GM23338 (cell line): ENCODE measurements at places on chromosomes 6 and 20. TPM values are rescaled to one million over a fixed set of nuclear protein-coding genes. Genes with fewer than 3 reads are reported as not detected.

GRCh38 chr20:15060265-15061060 lies 723.1 kb upstream of the FLRT3 start:
- DNase-seq: no peak

- no peak for DNase-seq
Observed at GRCh38 chr6:2976060-2976459, 4.7 kb upstream of the SERPINB6 start.

ABT1 gene
- 25.7 and 28.9 TPM in 2 replicates for total RNA-seq

GRCh38 chr20:50366270-50367103 lies 143.7 kb upstream of the PTPN1 start:
- no peak for DNase-seq

GRCh38 chr20:48638546-48638945 lies 189.3 kb downstream of the PREX1 start:
- DNase-seq: no peak

- no peak for DNase-seq
Observed at GRCh38 chr6:22146931-22147701, 149.7 kb downstream of the PRL start.

DNA sequence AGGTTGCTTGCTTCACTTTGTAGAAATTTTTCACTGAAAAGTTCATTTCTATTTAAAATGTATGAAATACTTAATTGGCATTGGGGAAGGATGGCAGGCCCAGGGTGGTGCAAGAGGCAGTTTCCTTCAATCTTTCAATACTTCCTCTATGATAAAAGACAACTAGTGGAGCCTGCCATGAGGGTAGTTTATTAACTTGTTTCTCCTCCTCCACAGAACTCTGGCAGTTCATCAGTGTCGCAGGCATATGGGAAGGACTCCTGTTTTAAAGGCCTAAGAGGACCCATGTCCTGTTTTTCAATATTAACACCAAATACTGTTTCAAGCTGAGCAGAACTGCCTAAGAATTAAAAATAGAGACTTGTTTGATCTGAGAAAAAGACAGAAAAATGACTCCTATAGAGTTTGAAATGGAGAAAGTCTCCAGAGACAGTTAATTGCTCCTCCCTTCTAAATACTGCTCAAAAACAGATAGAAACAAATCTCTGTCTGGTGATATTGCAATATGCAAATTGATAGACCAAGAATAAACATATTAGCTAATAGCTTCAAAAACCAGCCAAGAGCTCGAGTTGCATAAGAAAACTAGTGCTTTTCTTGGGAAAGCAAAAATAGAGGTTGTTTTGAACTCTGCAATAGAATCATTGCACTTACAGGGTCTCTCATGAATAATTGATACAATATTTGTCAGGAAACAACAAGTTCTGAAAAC lies 665.7 kb upstream of the SLC35B3 start:
- no peak for DNase-seq

- no peak for DNase-seq
Observed at GRCh38 chr6:74891349-74891831, 314.5 kb downstream of the COL12A1 start.

EFCAB8 gene
- 0.35 TPM in 1 of 2 replicates, not detected in the other for total RNA-seq

- DNase-seq: no peak
Observed at GRCh38 chr6:165799391-165800153, 136.5 kb upstream of the PDE10A start.

DEFB132 gene
- not detected in 2 replicates for total RNA-seq

GRCh38 chr6:13004601-13005000 lies 288.0 kb downstream of the PHACTR1 start:
- no peak for DNase-seq

- DNase-seq: peak; percentile 96
Observed at GRCh38 chr6:28225056-28225834, at the start of gene ZSCAN9. Gene ZSCAN9, plus strand, starts transcription at chr6:28225275. Its CDS starts 1,810 bp downstream, at chr6:28227085.

GRCh38 chr6:17705428-17705777 lies 1.3 kb downstream of the NUP153 start:
- DNase-seq: no peak

TGM3 gene
- 0.08 TPM in 1 of 2 replicates, not detected in the other for total RNA-seq

- peak; percentile 71 for DNase-seq
Observed at GRCh38 chr20:18678549-18679419, 90.9 kb downstream of the DTD1 start.

SIRPB1 gene
- not detected in 2 replicates for total RNA-seq

DNA sequence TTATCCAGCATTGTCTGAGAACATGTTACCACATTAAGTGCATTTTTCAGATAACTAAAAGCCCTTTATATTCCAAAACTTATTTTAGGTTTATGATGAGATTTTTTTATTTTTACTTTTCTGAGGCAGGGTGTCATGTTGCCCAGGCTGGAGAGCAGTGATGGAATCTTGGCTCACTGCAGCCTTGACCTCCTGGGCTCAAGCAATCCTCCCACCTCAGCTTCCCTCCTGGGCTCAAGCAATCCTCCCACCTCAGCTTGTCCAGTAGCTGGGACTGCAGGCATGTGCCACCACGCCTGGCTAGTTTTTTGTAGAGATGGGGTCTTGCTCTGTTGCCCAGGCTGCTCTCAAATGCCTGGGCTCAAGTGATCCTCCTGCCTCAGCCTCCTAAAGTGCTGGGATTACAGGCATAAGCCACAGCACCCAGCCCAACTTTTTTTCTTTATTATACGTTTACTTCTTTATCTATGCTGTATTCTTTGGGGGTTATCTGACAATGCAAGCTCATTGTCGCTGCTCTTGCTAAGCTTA lies 6.2 kb downstream of the DYNLT1 start:
- DNase-seq: no peak

APOM gene
- total RNA-seq: 1.2 and 4.2 TPM in 2 replicates

GRCh38 chr20:46062151-46062550 lies 27.6 kb downstream of the NCOA5 start:
- DNase-seq: no peak

- DNase-seq: no peak
Observed at GRCh38 chr6:15864708-15865062, 201.9 kb upstream of the DTNBP1 start.

- DNase-seq: no peak
Observed at GRCh38 chr6:104959026-104959858, 2.3 kb downstream of the LIN28B start.

DNA sequence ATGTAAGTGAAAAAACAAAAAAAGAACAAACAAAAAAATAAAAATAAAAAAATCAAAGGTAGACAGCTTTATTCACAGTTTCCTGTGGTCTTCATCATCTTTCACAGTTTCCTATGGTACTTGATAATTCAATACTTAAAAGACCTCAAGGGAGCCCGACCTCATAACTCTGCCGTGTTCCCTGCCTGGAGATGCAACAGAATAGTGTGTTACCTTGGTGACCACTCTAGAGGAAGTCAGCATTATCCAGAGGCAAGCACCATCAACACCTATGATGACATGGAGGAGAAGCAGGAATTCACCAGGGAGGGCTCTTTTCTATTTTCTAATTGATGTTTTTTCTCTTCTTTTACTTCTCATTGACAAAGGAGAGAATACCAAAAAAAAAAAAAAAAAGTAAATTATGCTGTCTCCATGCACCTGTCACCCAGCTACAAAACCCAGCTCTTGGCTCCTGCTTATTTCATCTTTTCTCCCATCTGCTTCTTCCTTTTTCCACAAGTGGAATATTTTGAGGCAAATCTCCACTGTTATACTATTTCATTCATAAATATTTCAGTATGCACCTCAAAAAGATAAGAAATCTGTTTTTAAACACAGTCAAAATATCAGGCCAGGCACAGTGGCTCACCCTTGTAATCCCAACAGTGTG lies 95.8 kb upstream of the STXBP5 start:
- DNase-seq: no peak

KIAA1586 gene
- 21.3 and 24.0 TPM in 2 replicates for total RNA-seq

DNA sequence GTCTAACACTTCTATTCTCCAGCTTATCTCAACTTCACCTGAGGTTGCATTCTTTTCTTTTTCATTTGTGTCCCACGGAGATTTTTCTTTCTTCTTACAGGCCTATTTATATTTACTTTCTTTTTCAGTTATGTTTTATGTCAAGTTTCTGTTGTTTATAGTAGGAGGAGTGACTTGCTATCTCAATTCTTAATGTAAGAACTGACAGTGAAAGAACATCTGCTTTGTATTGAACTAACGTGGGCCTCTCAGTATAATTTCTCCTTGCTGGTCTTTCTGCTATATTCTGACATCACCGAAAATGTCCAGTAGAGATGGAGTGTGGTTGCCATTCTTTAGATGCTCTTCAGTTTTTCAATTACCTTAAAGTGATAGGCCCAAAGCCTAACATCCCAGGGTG lies 521.7 kb downstream of the EPM2A start:
- DNase-seq: no peak

DNA sequence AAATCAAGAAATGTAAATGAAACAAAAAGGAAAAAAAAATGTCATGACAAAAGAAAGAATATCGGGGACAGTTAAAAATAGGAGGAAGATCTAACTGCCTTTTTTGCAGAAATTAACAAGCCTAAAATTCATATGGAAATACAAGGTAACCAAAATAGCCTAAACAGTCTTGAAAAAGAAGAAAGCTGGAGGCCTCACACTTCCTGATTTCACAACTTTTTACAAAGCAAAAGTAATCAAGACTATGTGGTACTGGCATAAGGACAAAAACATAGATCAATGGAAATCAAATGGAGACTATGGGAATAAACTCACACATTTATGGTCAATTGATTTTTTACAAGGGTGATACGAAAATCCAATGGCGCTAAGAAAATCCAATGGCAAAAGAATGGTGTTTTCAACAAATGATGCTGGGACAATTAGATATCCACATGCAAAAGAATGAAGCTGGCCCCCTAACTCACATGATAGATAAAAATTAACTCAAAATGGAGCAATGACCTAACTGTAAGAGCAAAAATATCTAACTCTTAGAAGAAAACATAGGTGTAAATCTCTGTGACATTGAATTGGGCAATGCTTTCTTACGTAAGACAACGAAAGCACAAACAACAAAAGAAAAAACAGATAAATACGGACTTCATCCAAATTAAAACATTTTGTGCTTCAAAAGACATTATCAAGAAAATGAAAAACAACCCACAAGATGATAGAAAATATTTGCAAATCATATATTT lies 24.5 kb downstream of the MAP3K5 start:
- no peak for DNase-seq

- DNase-seq: peak; percentile 86
Observed at GRCh38 chr20:17617212-17617867, 47.5 kb downstream of the DSTN start.

DNA sequence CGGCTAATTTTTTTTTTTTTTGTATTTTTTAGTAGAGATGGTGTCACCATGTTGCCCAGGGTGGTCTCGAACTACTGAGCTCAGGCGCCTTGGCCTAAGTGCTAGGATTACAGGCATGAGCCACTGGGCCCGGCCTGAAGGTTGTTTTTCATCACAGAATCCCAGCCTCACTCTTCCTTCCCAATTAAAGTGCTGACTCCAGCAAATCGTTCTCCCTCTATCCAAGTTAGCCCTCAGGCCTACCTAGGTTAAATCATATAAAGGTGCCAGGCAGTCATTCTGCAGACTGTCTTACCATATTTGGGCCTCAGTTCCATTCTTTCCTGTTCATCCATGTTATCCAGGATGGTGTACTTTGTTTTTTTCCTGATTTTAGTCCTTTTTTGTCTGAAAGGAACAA lies 56.4 kb downstream of the ALDH5A1 start:
- DNase-seq: no peak

CRISP2 gene
- 0.50 and 0.63 TPM in 2 replicates for total RNA-seq

GRCh38 chr6:126143761-126144251 lies 157.5 kb downstream of the TRMT11 start:
- no peak for DNase-seq
